GDM1 (cell line): ENCODE measurements at places on chromosomes 5 and 9.

DNA sequence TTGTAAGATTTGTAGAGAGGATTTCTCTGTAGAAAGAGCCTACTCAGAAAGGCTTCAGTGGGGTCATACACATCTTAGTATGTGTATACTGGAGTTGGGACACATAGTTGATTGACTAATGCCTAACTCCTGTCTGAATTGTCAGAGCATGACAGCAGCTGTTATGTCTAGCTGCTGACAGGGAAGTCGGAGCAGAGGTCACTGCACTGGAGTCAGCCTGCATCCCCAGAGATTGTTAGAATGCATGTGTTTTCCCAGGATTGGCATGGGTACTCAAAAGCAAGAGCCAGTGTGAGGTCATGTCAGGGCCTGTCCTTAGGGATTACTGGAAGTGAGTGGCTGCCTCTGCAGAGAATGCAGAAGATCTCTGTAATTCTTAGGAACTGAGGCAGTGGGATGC, 82.7 kb downstream of the ITGA1 start:
- DNase-seq: no peak

DNA sequence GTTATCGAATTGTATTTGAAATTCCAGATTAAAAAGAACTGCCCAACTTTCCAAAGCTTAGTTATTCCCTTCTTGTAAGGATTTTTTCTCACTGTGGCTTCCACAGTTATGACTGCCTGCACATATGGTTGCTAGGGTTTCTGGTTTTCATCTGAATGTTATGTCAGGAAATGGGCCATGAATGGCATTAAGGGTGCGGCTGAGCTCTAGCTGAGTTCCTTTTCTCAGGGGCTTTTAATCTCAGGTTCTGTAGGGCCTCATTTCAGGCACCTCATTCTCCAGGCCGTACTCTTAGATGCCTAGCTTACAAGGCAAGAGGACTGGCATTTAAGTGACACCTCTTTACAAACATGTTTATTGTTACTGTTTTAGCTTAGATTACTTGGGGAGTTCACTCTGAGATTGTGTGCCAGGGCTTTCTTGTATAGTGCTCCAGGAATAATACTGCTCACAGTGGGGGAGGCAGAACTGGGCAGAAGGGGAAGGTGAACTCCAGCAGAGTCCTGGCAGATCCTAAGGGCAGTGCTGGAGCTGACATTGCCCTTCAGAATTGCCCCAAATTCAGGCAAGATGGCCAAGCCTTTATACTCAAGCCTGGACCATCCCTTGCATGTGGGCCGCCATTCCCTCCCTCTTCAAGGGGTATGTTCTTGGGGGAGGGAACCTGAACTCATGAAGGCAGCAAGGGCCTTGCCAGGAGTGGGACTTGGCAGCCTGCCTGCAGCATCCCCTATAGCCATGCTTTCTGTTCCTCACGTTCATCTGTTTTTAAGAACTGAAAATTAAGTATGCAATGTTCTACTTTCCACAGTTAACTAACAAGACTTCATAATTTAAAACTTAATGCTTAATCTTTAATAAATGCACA, 111.5 kb downstream of the KDM4C start:
- no peak for DNase-seq

- DNase-seq: no peak
Measured at GRCh38 chr5:50564079-50564478, 102.4 kb upstream of the PARP8 start.

DNA sequence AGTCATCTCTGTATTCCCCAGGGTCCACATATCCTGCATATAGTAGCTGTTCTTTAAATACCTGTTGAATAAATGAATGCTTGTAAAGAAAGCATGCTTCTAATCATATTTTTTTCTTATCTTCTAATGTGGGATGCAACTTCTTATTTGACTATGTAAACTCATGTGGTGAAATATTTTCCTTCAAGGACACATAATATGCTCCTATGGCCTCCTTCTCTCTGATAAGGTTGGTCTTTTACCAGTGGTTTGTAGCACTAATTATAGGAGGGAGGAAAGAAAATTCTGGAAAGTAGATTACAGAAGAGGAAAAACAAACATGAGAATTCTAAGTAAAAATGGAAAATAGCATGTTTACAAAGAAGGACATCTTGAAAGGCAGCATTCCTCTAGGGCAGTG, 28.6 kb upstream of the C5orf63 start:
- no peak for DNase-seq

GRCh38 chr5:75571547-75571946, 39.7 kb upstream of the ANKDD1B start:
- DNase-seq: no peak

DNA sequence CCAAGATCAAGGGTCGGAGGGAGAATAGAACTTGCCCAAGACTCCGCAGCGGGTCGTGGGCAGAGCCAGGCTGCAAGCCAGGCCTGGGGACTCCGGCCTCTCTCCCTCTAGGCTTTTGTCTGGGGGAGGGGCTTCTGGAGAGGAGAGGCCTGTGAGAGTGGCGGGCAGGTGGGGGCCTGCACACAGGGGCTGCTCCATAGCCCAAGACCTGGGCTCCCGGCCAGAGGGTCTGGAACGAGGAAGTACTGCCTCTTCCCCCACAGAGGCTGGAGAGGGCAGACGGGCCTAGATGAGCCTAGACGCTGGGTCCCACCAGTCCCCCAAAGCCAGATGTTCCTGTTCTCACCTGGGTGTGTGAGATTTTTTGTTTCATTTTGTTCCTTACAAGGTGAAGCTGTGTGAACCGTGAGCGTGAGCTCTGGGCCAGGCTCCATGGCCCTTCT, 5.2 kb upstream of the ST6GALNAC6 start:
- peak; percentile 71 for DNase-seq

GRCh38 chr9:13552606-13553215, 273.2 kb upstream of the MPDZ start:
- DNase-seq: no peak

GRCh38 chr5:112656451-112656850, 81.2 kb upstream of the APC start:
- no peak for DNase-seq

DNA sequence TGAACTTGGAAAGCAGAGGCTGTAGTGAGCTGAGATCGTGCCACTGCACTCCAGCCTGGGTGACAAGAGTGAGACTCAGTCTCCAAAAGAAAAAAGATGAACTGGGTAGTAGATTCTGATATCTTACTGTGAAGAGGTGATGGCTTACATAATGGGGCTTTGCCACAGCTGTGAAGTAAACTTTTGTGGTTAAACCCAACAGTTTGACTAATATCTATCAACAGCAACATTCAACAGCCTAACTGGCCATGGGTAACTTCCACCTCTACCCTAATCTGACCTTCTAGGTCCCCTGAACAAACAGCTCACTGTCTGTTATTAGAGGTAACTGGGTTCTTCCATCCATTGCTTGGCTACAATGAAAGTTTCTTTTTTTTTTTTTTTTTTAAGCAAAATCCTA, 52.1 kb downstream of the TLE1 start:
- DNase-seq: no peak

GRCh38 chr9:38016375-38017135, 52.5 kb downstream of the SHB start:
- DNase-seq: no peak

DNA sequence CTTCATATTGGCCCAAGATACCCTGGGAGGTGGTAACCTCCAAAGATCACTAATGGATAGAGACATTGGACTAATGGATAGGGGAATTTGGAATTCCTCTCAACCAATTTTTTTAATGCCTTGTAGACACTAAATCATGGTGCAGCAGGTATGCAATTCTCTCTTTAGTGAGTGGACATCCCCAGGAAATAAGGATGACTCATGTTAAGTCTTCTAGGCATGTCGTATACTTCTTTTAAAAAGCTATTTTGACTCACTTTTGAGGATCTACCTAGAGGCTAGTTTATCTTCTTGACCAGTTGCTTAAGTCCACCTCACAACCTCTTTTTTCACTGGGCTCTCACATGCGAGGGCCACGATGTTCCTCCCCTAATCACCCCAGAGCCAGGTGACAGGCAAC, 211.6 kb upstream of the CDH12 start:
- no peak for DNase-seq

DNA sequence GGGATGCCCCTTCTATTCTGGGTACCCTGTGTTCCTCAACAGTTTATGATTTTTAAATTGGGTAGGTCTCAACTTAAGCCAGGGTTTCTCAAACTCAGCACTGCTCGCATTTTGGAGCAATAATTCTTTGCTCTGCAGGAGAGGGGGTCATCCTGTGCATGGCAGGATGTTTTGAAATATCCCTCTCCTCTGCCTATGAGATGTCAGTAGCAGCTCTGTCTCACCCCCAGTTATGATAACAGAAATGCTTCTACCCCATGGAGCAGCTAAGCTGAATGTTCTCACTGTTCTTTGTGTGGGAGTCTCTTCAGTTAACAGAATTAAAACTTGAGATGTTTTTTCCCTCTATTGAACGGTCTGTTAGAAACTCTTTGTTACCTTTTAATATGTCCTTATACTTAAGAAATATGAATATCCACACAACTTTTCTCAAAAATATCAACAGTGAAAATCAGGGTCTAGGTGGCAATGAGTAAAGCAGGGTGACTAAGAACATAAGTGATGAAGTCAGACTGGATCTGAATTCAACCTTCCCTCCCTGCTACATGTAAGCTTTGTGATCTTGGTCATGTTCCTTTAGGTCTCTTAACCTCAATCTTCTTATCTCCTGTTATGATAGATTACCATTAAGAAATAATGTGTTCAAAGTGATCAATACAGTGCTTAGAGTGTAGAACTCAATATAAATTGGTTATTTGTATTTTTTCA, 89.0 kb downstream of the CAMK4 start:
- no peak for DNase-seq

DNA sequence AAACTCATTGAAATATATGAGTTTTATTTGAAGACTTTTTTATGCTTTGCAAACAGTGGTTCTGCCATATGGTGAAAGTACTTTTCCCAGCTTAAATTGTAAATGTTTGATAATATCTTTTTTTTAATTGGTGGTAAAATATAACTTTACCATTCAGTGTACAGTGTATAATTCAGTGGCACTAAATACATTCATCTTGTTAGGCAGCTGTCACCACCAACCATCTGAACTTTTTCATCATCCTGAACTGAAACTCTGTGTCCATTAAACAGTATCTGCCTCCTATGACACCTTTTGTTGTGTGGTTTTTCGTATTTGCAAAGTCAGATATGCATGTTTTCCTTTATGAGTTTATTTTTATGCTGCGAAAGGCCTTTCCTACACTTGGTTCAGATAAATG, 45.1 kb downstream of the FBXO38 start:
- no peak for DNase-seq

- DNase-seq: no peak
Measured at GRCh38 chr5:23012842-23013241, 159.7 kb upstream of the CDH12 start.

GRCh38 chr5:122368510-122369251, 56.6 kb downstream of the SNCAIP start:
- no peak for DNase-seq

DNA sequence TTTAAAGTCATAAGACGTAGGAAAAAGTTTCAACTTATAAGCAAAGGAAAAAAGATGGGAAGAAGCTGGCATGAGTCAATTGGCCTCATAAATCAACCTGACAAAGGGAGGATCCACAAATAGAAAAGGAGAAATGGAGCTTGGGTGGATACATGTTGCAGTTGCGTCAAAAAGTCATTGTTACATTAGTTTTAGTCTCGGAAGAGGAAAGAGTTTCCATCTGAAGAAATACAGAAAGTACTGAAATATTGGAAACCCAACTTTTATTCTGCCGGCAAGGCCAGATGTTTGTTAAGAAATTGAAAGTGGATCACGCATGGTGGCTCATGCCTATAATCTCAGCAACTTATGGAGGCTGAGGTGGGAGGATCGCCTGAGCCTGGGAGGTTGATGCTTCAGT, 11.3 kb upstream of the TIMD4 start:
- no peak for DNase-seq

DNA sequence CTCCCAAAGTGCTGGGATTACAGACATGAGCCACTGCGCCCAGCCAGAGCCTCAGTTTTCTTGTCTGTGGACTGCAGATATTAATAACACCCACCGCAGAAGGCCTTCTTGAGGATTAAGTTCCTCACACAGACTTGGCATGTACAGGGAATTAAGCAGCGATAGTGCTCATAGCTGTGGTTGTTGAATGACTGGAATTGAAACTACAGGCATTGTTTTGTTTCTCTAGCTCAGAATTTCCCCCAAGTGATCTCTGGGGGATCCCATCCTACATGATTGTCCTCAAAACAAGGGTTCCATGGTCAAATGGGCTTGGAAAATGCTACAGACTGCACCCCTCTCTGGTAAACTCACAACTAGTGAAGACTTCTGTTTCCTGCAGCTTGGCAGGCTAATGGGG, 44.2 kb upstream of the TDRD7 start:
- no peak for DNase-seq

DNA sequence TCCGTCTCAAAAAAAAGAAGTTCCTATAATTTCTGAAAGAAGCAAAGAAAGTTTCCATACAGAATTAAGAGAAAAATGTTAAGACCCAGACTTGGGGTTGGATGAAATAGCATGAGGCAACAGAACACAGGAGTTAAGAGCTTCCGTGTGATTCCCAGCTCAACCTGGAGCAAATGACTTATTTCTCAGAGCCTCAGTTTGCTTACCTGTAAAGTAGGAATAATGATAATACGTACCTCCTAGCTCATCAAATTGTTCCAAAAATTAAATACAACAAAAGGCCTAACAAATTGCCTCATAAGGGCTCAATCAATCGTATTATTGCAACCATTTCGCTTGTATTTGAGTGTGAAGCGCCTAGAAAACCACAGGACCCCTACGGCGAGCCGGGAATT, 600 bp upstream of the GPR107 start:
- DNase-seq: no peak

- DNase-seq: no peak
Measured at GRCh38 chr9:134942788-134943184, 25.1 kb upstream of the FCN1 start.

DNA sequence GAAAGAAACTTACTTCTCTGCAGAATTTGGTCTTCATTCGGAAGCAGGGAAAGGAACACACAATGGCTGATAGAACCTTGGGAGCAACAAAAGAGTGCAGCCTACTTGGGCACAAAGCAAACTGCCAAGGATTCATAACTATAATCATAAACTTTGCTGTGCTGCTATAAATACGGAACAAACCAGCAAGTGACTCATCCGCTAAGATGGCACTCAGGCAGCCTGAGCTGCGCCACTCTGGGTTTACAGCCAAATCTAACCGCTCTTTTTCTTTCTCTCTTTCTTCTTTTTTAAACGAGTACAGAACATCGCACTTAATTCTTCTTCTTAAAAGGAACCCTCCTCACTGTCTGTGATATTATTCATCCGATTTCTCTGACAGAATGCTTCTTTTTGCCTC, 81.1 kb downstream of the PTPN3 start:
- no peak for DNase-seq

GRCh38 chr9:129220771-129221170, 42.7 kb upstream of the IER5L start:
- no peak for DNase-seq

DNA sequence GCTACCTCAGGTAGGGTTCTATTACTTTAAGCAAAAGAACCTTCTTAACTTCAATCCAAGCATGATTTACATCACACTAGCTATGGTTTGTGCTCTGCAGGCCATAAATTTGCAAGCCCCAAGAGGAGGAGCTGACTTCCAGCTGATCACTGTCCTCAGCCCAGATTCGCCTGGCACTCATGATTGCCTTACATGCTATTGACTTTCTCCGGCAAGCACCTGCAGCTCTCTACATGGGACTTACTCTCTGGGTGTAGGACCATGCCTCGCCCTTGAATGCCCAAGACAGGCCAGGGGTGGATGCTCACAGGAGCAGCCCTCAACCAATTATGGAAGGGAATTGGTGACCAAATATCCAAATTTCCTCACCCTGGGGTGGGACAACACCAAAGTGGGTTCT, 99.8 kb downstream of the ESM1 start:
- DNase-seq: no peak
